ENCODE measurements at places on chromosomes 4 and X.

GRCh38 chr4:174053895-174054294 is 229.6 kb downstream of the FBXO8 start:
- no peaks in the 10 kb centered on the region for H3K36me3 ChIP-seq
- H3K4me3 ChIP-seq: no peak overlapping the region
- H3K27me3 ChIP-seq: no peaks in the 10 kb centered on the region
- no peak overlapping the region for H3K27ac ChIP-seq
- DNase-seq: no peak
- no peaks in the 10 kb centered on the region for H3K4me1 ChIP-seq

DNA sequence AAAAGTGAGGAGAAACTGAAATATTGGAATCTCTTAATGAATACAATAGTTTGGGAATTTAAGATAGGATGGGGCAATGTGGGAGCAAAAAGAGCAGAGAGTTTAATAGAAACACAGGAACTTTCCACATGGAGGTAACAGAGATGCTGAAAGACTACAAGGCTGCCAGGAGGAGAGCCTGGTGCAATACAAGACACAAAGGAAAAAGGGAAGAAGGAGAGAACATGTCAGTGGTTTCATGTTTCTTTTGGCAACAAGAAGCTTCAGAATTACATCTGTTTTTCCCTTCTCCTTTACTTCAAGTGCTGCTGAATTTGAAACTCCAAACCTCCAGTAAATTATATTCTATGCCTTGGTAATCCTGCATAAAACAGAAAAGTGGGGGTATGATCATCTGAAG is 474.3 kb downstream of the FAT4 start:
- H3K4me3 ChIP-seq: no peak overlapping the region
- H3K27ac ChIP-seq: no peak overlapping the region
- H3K4me1 ChIP-seq: no peaks in the 10 kb centered on the region
- DNase-seq: no peak
- no peaks in the 10 kb centered on the region for H3K27me3 ChIP-seq
- no peaks in the 10 kb centered on the region for H3K36me3 ChIP-seq

GRCh38 chr4:153234885-153235284 is 30.6 kb downstream of the TRIM2 start:
- H3K27ac ChIP-seq: no peak overlapping the region
- no peak overlapping the region for H3K4me3 ChIP-seq
- H3K36me3 ChIP-seq: no peaks in the 10 kb centered on the region
- no peak for DNase-seq
- H3K27me3 ChIP-seq: no peaks in the 10 kb centered on the region

GRCh38 chr4:24228692-24229091 is 338.8 kb upstream of the PPARGC1A start:
- no peak overlapping the region for H3K4me3 ChIP-seq
- DNase-seq: no peak
- H3K4me1 ChIP-seq: no peaks in the 10 kb centered on the region
- no peak overlapping the region for H3K27ac ChIP-seq

GRCh38 chrX:10901290-10901633 is 209.9 kb upstream of the HCCS start:
- no peak overlapping the region for H3K4me3 ChIP-seq
- H3K27me3 ChIP-seq: no peaks in the 10 kb centered on the region
- H3K4me1 ChIP-seq: no peaks in the 10 kb centered on the region
- DNase-seq: no peak
- no peaks in the 10 kb centered on the region for H3K36me3 ChIP-seq

GRCh38 chrX:53950130-53950733 is 94.0 kb downstream of the PHF8 start:
- DNase-seq: no peak
- H3K4me1 ChIP-seq: no peaks in the 10 kb centered on the region
- H3K36me3 ChIP-seq: peaks cover 25% of the 10 kb centered on the region
- no peak overlapping the region for H3K4me3 ChIP-seq
- no peaks in the 10 kb centered on the region for H3K27me3 ChIP-seq
- H3K27ac ChIP-seq: no peak overlapping the region

DNA sequence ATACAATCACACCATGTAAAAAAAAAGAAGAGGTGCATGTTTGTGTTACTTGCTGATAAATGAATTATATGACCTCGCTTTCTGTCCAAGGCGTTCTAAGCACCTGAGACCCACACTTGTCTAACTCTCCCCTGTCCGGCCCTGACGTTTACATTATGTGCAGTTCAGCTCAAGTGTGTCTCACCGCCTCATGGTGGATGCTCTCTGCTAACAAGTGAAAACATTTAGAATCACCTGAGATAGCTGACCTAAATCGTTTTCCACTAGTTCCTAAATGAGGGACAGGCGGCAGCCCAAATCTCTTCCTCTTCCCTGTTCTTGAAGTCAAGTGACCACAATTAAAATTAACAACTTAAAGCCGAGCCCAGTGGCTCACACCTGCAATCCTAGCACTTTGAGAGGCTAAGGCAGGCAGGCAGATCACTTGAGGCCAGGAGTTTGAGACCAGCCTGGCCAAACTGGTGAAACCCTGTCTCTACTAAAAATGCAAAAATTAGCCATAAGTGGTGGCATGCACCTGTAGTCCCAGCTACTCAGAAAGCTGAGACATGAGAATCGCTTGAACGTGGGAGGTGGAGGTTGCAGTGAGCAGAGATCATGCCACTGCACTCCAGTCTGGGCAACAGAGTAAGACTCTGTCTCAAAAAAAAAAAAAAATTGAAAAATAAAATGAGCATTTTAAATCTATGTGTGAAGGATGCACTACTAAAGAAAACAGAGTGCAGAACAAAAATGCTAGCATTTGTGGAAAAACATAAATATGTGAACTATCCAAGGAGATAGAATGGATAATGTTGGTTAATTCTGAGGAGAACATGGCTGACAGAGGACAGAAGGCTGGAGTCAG is 3.9 kb upstream of the TIFA start:
- H3K4me3 ChIP-seq: no peak overlapping the region
- DNase-seq: no peak

All from tibial nerve (tissue), 4 donors.